ENCODE measurements at places on chromosomes 4 and X.

- DNase-seq, result peak; percentile 50
These were observed 1120.2 kb downstream of the ARAP2 start for GRCh38 chr4:35124106-35124505.

GRCh38 chr4:2489081-2489805 lies 20.3 kb downstream of the RNF4 start:
- DNase-seq, result no peak

- peak; percentile 67 for DNase-seq
These were observed 554 bp downstream of the DCTD start for GRCh38 chr4:182916483-182917181.

DNA sequence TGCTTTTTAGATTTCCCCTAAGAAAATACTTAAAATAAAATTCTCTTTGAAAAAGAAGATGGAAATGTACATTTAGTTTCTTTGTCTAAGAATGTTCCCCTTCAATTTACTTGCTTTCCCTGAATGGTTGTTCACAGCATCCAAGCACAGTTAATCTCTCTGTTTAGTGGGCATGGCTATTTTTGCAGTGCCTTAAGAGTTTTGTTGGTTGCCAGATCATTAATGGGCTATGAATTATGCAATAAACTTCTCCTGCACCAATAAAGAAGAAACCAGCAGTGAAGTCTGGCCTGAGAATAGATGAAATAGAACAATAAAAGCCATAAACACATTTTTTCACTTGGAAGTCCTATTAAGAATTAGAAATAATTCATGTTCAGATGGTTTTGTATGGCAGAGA lies 980.4 kb upstream of the IGFBP7 start:
- DNase-seq, result no peak

DNA sequence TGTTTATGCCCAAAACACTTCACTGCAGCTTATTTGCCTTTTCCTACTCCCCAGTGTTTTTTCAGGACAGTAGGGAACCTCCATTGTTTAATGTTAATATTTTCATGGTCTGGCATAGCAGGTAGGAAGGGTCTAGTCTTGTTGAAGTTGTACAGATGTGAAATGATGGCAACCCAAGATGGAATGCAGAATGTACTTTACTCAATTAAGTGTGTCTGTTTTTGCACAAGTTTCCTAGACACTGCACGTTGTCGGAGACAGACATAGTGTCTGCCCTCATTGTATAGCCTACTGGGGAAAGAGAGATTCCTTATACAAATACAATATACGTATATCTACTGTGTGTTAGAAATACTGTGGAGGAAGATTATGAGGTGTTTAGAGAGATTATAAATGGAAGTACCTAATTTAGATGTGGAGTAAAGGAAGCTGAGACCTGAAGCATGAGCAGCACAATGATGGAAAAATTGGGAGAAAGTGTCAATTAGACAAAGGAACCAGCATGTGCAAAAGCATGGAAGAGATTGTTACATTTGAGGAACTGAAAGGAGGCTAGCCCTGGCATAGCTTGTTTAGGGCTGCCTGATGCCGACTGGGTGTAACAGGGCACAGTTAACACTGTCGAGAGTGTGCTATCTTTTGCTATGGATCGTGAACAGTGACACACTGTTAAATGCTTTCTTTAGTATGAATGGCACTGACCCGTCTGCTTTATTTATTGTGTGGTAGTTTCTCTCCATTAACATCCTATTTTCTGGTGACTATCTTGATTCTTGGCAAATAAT lies 18.4 kb downstream of the CPEB2 start:
- DNase-seq, result no peak

GRCh38 chrX:13279279-13280018 lies 40.4 kb downstream of the ATXN3L start:
- no peak for DNase-seq

- DNase-seq, result no peak
These were observed 65.6 kb upstream of the PDLIM3 start for GRCh38 chr4:185600801-185601434.

GRCh38 chr4:66275411-66276038 lies 605.2 kb upstream of the EPHA5 start:
- DNase-seq, result peak; percentile 12

DNA sequence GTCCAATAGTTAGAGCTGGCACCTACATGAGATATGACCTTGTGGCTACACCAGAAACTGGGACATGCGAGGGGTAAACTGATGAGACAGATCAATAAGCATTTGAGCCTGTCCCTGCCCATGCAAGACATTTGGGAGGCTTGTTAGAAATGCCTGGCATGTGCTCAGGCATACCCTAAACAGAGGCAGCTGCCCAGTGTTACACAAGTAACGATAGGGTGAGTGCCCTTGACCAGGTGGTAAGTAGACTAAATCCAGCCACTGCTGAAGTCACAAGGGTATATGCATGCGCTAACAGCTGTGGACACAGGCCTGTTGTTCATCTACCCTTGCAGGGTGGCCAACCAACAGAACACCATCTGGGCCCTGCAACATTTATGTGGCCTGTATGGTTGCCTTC lies 56.1 kb upstream of the CCDC149 start:
- DNase-seq, result no peak

DNA sequence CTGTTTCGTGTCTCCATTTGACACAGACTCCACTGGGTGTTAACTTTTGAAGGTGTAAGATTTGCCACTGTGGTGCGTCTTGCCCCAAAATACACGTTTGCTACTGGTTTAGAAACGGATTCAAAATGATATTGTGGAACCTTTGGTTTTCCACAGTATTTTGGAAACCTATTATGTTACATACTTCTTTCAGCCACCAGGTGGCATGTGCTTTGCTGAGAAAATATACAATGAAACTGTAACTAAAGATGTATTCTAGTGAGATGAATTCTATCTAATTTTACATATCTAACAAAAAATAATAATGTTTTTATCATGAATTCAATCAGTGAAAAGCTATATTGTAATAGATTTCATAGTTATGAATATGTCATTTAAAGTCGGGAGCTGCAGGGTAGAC lies 28.4 kb upstream of the SLITRK4 start:
- peak; percentile 31 for DNase-seq

DNA sequence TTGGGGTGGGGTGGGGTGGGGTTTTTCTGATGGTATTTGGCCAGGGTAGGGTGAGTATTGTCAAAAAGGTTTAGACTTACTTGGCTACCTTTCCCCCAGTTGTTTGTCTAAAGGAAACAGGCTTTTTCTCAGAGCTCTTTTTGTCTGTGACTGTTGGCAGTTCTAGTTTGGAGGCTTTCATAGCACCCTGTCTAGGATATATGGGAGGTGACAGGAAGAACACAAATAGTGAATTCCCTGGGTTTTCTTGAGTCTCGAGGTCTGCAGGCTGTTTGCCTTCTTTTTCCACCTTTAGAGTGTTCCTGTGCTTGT lies 13.5 kb downstream of the RPS6KA3 start:
- DNase-seq, result no peak

- DNase-seq, result peak; percentile 58
These were observed 833.5 kb upstream of the GALNTL6 start for GRCh38 chr4:170979736-170980135.

- peak; percentile 88 for DNase-seq
These were observed 106.3 kb upstream of the MID1 start for GRCh38 chrX:10726647-10727046.

DNA sequence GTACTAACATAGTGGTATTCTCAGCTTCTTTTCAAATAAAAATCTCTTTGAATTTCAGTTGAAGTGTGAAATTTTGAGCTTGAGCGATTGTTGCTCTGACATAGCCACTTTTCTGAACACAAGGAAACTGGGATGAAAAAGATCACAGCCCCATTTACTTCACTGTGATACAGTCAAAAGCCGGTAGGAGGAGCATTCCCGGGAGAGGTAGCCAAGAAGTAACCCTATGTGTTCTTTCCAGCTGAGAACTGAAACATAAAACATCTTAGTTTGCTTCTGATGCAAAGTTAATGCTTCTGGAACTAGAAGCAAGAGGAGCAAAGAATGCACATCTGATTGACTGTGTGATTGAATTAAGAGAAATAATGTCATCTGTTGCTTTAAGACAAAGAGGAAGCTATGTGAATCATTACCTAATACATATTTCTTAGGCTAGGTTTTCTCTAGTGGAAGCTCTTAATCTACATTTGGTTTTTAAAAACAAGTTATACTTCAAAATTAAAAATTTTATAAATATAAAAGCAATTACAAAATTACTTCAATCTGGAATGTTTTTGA lies 88.3 kb upstream of the UNC5C start:
- DNase-seq, result peak; percentile 42

DNA sequence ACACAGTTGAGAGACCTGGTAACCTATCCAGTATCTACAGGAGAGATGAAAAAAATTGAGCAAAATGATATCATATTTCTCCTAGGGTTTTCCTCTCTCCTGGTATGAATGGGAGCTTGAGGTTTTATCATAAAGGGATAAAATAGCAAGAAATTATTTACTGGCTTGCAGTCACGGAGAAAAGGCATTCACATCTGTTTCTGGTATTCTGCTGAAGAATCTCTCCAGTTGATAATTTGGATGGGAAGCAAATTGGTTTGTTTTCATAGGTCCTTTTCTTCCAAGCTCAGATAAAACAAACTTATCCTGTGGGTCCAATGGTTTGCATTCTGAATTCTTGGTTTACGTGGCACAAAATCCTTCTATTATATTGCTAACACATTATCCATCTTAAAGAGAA lies 83.1 kb upstream of the GYPA start:
- no peak for DNase-seq

DNA sequence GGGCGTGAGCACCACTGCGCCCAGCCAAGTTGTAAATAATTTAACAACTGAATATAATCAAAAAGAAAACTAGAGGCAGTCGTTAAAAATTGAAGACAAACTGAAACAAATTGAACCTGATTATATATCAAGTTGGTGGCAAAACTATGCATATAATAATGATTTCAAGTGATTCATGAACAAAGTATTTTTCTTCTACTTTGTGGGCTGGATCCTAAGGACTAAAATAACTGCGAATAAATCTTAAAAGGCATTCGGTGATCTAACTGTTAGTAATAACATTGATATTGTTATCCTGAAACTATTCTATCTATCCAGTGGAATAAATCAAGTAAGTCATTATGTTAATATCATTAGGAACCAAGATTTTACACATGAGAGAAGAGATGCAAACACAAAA lies 21.2 kb upstream of the USP9X start:
- peak; percentile 46 for DNase-seq

DNA sequence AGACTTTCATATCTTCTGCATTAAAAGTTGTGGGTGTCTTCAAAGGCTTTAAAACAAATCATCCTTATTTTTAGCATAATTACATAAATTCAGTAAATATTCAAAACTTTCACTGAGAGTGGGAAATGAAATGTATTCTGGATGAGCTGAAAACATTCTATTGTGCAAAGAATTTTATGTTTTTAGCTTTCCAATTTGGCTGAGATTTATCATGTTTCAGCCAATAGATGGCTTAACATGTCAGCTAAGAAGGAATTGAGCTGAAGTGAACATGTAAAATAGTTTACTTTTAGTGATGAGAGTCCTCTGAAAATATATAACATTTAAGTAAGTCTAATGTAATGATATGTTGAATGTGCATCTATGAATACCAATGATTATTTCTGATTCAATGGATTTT lies 213.5 kb upstream of the GIMD1 start:
- no peak for DNase-seq

- DNase-seq, result no peak
These were observed 1200.5 kb downstream of the C4orf33 start for GRCh38 chr4:130296448-130296847.

GRCh38 chr4:17690898-17691297 lies 76.5 kb downstream of the MED28 start:
- no peak for DNase-seq

DNA sequence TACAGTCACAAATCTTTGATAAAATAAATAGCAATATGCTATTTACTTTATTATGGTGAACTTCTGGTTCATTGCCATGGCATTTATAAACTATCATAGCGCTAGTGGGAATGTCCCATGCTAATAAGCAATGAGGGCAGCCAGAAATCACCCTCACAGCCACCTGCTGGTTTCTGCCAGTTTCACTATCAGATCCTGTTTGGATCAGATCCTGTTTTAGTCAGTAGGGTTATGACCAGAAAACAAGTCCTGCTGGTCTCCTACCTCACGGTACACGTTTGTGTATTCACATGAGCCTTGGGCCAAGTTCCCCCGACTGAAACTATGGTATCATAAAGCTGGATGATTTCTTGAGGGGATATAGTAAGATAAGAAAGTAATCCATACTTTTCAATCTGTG lies 17.7 kb downstream of the FOXR2 start:
- DNase-seq, result no peak

- peak; percentile 33 for DNase-seq
These were observed 150.6 kb downstream of the RASL11B start for GRCh38 chr4:53012738-53013137.

GRCh38 chr4:150327262-150327780 lies 249.1 kb downstream of the DCLK2 start:
- no peak for DNase-seq

- DNase-seq, result no peak
These were observed 21.5 kb downstream of the FAM9C start for GRCh38 chrX:13022926-13023325.

DNA sequence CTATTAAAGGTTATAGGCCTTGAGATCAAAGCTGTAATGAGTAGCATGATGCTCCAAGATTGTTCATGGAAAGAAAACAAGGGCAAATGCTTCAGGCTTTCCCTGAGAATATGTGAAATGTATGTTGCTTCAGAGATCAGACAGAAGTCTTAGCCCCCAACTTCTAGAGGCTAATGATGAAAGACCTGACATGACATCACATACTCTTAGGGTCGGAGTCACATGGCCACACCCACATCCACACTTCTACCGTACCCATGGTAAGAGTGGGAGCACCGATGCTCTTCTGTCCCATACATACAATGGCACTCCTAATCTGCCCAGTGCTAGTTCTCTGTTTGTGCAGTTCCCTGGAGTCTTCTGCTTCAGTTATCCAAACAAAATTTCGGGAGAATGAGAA lies 111.9 kb upstream of the ACSL4 start:
- no peak for DNase-seq

DNA sequence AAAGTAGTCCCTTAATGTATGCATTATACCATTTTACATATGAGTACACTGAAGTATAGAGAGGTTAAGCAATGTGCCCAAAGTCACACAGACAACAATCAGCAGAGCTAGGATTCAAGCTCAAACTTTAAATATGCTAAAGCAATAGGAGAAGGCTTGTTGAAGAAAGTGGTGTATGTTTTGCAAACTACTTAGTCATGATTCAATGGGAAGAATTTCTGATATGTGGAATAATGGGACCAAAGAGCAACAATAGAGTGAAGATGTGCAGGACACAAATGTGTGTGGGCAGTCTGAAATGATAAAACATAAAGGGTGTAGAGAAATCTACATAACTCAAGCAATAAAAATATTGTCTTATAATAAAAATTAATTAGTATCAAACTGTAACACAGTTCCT lies 109.0 kb upstream of the ARSJ start:
- no peak for DNase-seq

- DNase-seq, result peak; percentile 16
These were observed 267.8 kb upstream of the ANKRD50 start for GRCh38 chr4:124980276-124980752.

DNA sequence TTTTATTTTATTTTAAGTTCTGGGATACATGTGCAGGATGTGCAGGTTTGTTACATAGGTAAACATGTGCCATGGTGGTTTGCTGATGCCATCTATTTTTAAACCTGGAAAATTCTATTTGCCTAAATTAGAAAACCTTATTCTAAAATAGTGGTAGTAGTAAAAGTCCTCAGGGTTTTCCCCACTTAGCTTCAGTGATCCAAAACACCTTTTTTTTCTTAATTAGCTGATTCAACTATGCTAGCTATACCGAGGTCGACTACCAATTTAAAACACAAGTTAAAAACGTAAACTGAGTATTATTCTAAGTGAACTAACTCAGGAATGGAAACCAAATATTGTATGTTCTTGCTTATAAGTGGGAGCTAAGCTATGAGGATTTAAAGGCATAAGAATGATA lies 70.0 kb upstream of the IL13RA1 start:
- DNase-seq, result no peak
